ENCODE measurements at places on chromosomes 5 and 9.
A peak's percentile ranks its signal among the peaks of the same experiment; 100 is the strongest.

GRCh38 chr9:116687754-116688135 is 640 bp downstream of the TRIM32 start:
- no peak for DNase-seq

GRCh38 chr9:134403682-134404301 is 77.5 kb downstream of the RXRA start:
- no peak for DNase-seq

- no peak for DNase-seq
Measured at GRCh38 chr9:94655739-94656138, 16.4 kb upstream of the FBP1 start.

- DNase-seq = no peak
Measured at GRCh38 chr5:120103495-120103894, 360.6 kb upstream of the PRR16 start.

DNA sequence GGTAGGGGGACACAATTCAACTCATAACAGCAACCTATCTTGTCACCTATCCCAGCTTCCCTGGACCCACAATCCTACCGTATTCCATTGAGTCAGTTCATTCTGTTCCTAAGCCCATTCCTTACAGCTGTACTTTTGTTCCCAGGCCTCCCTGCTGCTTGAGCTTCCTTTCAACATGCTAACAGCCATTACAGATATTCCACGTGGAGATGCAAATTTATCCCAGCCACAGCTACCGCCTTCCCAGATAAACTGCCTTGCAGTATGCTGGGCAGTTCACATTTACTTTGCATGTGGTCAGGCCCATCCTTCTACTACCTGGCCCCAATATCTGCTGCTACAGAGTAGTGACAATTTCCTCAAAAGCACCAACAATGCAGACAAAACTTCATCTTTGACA is 23.0 kb downstream of the RIGI start:
- DNase-seq = no peak

GRCh38 chr9:114989600-114990410 is 59.4 kb upstream of the TNFSF8 start:
- no peak for DNase-seq

DNA sequence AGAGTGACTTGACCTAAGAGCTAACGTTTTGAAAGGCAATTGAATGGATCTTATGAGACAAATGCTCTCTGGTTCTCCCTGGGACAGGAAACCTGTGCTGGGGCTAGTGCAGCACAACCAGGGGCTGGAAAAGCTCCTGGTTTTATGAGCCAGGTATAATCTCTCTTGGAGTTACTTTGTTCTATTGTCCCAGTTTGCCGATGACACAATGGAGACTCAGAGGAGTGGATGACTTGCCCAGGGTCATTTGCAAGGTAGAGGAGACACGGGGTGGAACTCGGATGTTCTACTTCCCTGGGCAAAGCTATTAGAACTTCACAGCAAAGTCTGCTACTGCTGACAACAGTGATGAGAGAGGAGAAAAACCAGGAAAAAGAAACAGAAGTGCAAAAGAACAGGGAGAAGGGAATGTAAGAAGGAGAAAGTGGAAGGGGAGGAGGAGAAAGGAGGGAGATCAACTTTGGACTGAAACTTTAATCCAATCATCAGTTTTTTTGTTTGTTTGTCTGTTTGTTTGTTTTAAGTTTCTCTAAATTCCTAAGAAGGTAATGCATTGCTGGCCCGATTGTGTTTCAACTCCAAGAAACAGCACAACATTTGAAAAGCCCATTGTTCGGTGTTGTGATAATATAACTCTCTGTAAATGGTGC is 7.4 kb upstream of the GSN start:
- DNase-seq = no peak

DNA sequence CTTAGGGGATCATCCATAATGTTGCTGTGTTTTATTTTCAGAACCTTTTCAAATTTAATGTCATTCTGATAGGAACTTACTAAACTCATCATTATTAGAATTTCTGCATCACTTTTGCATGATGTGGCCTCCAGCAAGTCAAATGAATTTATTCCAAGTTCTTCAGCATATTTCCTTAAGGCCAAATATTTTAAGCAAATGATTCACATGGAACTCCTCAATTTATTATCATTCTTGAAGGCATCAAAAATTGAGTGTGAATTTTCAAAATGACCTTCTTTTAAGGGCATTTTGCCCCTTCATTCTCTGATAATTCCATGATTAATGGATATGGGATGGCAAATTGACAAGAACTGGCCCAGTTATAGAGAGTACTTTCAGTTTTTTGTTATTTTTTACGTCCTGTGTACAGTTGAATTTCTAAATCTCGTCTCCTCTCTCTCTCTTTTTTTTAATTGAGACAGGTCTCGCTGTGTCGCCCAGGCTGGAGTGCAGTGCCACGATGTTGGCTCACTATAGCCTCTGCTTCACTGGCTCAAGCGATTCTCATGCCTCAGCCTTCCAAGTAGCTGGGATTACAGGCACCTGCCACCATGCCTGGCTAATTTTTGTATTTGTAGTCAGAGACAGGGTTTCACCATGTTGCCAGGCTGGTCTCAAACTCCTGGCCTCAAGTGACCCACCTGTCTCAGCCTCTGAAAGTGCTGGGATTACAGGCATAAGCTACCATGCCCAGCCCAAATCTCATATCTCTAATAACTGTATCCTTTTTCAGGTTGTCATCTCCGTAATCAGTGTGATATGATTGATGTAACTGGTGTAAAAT is 29.1 kb downstream of the GPR21 start:
- no peak for DNase-seq

- no peak for DNase-seq
Measured at GRCh38 chr5:15501091-15501791, 1.3 kb downstream of the FBXL7 start.

- DNase-seq = no peak
Measured at GRCh38 chr5:399296-400281, 43.4 kb upstream of the EXOC3 start.

GRCh38 chr9:137535120-137535428 is 15.1 kb downstream of the PNPLA7 start:
- DNase-seq = no peak

- peak; percentile 61 for DNase-seq
Measured at GRCh38 chr9:129282272-129282671, 104.2 kb upstream of the IER5L start.

GRCh38 chr9:102035929-102036328 is 297.5 kb upstream of the GRIN3A start:
- DNase-seq = no peak

DNA sequence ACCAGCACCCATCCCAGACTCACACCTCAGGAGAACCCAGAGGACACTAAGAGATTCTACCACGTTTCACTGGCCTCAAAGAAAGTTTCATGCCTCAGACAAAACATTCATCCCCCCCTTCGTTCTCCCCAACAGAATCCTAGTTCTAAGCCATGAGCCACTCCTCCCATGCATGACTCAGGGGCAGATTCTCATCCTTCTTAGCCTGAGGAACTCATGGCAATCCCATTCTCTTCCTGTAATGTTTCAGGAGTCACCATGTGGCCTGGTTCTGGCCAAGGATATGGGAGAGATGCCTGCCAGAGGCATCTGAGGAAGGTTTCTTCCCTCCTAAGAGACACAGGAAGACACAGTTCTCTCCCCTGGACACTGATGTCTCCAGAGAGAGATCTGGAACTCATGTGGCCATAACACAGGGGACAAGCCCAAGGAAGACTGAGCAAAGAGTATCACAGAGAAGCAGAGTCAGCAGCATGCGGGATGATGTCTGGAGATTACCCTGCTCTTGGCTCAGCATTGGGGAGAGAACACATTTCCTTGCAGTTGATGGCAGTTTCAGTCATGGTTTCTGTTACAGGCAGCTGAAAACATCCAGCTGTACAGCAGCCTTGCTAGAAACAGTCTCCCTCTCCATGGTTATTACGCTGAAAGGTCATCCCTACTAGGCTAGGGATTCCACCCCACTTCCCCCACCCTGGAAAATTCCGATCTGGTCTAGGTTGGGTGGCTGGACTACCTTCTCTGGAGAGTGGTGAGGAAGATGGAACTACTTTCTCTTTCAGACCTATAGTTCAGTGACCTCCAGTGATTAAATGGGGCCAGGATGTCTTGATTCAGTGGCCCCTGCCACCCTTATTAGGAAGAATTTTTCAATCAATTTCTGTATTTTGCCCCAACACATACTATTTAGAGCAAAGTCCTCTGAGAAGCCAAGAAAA is 115.4 kb downstream of the ZNF608 start:
- DNase-seq = no peak

DNA sequence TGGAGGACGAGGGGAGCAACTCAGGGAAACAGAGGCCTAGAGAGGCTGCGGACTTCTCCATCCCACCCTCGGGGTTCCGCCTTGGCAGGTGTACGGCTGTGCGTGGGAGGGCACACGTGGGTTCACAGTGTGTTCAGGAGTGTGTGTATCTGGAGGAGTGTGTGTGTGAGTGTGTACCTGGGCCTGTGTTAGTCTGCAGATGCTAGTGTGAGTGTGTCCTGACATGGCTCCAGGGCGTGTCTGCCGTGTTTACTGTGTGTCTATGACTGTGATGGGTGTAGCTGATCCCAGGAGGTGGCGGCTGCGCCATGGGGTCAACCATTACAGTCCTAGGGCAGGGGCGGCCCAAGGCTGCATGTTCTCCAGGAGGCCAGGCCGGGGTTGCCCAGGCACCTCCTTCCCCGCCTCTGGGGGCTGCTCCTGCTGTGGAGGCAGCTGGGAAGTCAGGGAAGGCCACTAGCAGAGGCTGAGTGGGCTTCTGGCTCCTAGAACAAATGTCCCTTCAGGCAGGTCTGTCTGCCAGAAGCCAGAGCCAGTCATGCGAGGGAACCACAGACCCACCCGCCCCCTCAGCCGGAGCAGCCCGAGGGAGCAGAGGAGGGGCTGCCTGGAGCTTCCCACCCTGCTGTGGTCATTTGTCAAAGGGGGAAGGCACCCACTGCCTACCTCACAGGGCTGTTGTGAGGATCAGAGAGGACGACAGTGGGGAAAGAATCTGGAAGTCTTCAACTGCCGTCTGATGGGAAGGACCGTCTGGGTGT is 21.4 kb downstream of the CRB2 start:
- no peak for DNase-seq
